ENCODE measurements at places on chromosomes 4 and X.

- DNase-seq: no peak
Measured at GRCh38 chrX:15786915-15787314, 3.4 kb upstream of the ZRSR2 start.

DNA sequence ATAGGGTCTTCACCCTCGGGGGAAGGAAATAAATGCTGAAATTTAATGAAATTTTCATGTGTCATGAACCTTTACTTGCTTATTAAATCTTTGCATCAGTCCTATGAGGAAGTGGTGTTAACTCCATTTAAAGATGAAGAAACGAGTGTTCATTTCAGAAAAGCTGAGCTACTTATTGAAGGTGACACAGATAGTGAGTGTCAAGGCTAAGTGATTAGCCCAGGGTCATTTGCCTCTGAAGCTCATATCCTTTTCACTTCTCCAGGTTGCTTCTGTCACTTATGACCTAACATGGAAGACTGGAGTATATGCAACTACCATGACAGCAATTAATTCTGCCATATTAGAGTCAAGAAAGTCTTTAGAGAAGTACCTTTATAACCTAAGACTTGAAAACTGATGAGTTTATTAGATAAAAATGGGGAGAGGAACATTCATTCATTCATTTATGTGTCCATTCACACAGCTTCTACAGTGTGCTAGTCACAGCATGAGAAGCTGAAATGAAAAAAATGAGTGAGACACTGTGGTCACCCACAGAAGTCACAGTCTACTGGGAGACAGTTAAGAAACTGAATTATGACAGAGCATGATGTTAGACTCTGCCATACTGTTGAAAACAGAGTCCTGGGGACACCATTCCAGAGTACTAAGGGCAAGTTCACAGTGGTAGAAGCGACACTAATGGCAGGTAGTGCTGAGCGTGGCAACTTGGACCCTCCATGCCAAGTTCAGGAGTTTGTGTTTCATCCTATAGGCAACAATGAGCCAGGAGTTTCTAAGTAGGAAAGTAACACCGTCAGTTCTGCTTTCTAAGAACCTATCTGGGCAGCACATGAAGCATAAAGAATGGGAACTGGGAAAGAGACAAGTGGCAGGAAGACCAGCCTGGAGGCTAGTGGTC is 21.3 kb downstream of the ALPK1 start:
- no peak for DNase-seq

DNA sequence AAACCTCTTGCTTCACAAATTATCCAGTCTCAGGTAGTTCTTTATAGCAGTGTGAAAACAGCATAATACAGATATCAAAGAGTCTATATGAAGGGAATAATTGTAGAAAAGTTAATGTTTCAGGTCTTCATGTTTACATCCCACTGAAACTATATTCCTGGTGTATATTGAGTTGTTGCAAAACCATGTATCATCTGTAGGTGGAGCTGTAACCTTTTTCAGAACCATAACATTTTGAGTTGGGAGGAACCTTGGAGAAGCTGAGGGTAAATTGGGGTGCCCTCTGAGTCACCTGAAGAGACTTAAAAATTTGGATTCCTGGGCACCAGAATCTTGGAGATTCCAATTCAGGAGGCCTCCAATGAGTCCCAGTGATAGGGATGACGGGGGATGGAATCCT is 51.9 kb upstream of the TAPT1 start:
- DNase-seq: no peak

DNA sequence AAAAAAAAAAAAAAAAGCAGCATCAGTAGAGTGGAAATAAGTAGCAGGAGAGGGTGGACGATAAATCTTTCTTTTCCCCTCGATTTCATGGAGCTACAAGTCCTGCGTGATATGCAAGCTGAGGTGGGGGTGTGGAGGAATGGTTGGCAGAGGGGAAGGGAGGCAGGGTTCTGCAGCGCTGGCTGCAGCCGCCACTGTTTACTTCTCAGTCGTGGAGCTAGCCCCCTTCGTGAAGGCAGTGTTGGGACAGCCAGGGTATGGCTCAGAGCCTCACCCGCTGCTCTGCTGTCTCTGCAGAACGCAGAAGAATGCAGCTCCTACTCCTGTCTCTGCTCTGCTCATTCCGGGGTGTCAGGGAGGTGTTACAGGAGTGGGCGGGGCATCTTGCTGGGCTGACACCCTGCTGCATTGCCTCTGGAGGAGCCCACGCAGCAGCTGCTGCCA is 140.6 kb downstream of the GPM6A start:
- DNase-seq: no peak

GRCh38 chr4:82373486-82373815 is 340 bp downstream of the HNRNPD start:
- no peak for DNase-seq

DNA sequence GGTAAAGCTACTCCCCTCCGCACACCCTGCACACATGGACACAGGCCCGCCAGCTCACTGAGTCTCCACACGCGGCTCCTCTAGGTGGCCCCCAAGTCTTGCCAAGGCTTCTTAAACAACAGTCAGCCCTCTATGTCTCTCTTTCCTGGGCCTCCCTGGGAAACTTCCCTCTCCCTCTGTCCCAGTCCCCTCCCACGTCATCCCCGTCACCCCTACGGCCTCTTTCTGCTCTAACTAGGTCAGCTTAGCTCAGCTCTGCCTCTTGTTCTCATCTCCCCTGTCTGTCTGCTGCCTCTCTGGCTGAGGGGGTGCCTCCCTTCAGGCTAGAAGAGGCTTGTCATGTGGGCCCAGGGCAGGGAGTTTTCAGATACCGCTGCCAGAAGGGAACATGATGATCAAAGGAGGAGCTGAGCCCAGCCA is 38.8 kb downstream of the SEPTIN6 start:
- no peak for DNase-seq

- no peak for DNase-seq
Measured at GRCh38 chr4:164772076-164772475, 18.1 kb downstream of the SMIM31 start.

DNA sequence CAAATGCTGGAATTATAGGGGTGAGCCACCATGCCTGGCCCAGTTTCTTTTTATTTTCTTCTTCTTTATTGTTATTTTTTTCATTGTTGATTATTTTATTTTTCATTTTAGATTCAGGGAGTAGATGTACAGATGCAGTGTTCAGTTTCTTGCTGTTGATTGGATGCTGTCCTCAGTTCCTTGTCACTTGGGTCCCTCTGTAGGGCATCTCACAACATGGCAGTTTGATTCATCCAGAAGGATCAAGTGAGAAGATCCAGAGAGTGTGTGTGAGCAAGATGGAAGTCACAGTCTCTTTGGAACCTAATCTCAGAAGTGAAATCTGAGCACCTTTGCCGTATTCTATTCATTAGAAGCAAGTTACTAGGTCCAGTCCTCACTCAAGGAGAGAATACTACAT is 20.9 kb downstream of the HMGB3 start:
- no peak for DNase-seq

GRCh38 chr4:133137571-133137970 is 11.5 kb upstream of the PCDH10 start:
- DNase-seq: no peak

DNA sequence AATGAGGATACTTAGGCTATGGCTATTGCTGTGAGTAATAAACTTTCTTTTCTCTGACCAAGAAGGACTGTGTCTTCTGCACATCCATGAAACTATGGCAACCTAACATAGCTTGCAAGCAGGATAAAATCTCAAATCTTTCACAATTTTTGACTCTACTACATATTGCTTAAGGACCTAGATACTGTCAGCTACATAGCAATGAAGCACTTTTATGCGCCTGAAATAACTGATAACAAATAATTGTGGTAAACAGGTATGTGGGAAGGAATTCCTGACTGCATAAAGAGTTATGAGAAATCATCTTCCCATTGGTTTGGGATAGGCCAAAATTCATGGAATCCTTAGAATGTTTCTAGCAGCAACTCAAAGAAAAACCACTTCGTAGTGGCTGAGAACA is 41.2 kb upstream of the PDGFC start:
- peak; percentile 36 for DNase-seq

- no peak for DNase-seq
Measured at GRCh38 chr4:2042204-2042946, 16.8 kb upstream of the NAT8L start.

DNA sequence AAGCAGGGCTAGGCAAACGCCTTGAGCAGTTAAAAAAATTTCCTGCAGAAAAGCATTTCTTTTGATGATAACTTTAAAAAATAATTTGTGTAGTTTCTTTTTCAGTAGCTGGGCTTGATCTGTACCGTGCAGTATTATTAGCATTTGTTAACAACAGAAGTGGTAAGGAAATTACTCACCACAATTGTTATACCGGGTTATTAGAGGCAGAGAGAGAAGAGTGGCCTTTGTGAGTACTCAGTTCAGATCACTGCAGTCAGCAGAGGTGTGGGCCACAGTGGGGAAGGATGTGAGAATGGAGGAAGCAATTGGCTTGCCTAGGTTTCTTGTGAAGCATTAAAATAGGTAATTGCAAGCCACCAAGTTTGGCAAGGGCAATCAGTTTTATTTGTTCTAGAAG is 14.3 kb upstream of the IL21 start:
- no peak for DNase-seq

All from fibroblast of skin of left biceps (primary cell).